NCI-H524 treated with DMSO at 0.1 percent for 48 hours (cell line): ENCODE measurements at places on chromosomes 7 and 10.

GRCh38 chr7:44470135-44470479 lies 20.4 kb downstream of the NUDCD3 start:
- no peak for DNase-seq

GRCh38 chr10:27819781-27820531 lies 74.3 kb upstream of the MKX start:
- no peak for DNase-seq

DNA sequence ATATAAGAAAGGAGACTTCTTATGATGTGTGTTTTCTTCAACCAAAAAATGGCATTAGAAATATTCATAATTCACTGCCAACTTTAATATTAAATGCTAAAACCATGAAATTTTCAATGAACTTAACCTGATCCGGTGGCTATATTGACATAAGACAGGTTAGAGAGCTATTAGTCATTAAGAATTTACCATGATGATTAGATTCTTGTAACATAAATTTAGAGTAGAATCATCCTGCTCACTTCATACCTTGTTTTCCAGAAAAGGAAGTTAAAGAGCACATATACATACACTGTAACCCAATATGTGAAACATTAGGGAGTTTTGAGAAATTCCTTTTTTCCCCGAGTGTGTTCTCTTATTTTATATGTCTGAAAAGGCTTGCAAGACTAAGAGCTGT lies 430.3 kb upstream of the SEMA3A start:
- DNase-seq = no peak

- DNase-seq = no peak
These were observed 213.2 kb downstream of the ZMYND11 start for GRCh38 chr10:348456-348855.
